ENCODE measurements at places on chromosomes 3 and 15. TPM values are rescaled to one million over a fixed set of nuclear protein-coding genes. Genes with fewer than 3 reads are reported as not detected.

GRCh38 chr15:25180606-25181292, 226.0 kb downstream of the SNRPN start:
- no peaks in the 10 kb centered on the region for H3K27me3 ChIP-seq
- no peaks in the 10 kb centered on the region for H3K36me3 ChIP-seq
- no peaks in the 10 kb centered on the region for H3K4me1 ChIP-seq
- DNase-seq: no peak
- H3K4me3 ChIP-seq: no peak overlapping the region

DNA sequence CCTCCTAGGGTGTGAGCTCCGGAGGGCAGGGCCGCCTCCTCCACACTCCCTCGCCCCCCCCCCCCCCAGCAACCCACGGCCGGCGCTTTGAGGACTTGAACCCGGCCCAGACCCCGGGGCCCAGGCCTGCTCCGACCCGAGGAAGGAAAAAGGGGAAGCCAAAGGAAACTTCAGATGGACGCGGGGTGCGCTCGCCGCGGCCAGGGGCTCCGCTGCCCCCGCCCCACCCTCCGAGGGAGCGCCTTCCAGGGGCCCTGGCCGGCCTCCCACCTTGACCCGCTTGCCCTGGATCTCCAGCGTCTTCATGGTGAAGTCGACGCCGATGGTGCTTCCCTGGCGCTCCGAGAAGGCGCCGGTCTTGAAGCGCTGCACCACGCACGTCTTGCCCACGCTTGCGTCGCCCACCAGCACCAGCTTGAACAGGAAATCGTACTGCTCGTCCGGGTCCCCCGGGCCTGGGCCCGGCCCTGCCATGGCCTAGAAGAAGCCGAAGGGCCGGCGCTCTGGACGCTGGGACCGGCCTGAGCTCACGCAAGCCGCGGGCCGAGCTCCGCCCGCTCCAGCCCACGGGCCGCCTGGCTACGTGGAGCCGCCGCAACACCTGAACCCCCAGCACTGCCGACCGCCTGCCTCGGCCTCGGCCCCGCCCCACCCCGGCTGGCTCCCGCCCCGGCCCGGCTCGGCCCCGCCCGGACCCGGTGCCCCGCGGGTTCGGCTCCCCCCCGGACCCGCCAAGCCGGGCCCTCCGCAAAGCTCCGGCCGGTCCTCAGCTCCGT, 400 bp downstream of the RAB43 start:
- H3K4me3 ChIP-seq: peak overlapping the region; percentile 67
- peaks cover 10% of the 10 kb centered on the region for H3K4me1 ChIP-seq
- H3K27ac ChIP-seq: peak overlapping the region; percentile 79
- peak; percentile 14 for DNase-seq

DNA sequence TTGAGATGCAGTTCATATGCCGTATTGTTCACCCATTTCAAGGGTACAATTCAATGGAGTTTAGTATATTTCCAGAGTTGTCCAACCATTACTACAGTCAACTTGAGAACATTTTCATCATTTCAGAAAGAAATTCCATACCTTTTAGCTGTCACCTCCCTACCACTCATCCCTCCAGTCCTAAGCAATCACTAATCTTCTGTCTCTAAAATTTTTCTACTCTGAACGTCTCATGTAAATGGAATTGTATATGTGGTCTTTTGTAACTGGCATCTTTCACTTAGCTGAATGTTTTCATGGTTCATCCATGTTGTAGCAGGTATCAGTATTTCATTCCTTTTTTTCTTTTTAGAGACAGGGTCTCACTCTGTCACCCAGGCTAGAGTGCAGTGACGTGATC, 51.1 kb downstream of the CMTM7 start:
- H3K27me3 ChIP-seq: no peaks in the 10 kb centered on the region
- H3K27ac ChIP-seq: no peak overlapping the region
- H3K4me3 ChIP-seq: no peak overlapping the region

DNA sequence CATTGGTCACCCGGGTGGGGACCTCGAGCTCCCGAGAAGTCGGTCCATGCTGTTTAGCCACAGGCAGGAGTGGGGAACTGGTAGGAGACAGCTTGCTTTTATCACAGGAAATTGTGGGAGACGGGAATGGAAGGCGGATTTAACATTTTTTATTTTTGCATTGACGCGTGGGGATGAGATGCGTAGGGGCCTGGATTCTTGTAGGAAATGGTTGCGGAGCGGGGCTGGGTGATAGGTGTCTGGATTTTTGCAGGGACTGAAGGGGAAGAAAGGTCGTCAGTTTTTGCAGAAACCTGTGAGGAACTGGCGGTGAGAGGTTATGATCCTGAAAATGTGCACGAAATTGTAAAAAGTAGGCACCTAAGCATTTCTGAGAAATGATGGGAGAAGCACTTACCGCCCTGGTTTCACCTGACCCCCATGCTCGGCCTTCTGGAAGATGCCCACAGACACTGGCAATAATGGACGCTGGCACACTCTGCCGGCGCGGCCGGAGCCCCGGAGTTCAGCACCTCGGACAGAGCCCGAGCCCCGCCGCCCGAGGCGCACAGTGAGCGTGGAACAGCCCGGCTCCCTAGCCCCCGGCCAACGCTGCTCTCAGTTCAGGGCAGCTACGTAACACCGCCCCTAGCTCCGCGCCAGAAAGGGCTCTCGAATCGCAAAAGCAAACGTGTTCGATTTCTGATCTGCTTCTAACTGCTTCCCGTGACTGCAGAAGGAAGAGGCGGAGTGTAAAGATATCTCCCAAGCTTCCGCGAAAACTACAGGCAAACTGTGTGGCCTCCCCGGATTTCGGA, 928 bp downstream of the ANKRD34C start:
- H3K27me3 ChIP-seq: peaks cover 9% of the 10 kb centered on the region
- H3K36me3 ChIP-seq: no peaks in the 10 kb centered on the region
- no peak for DNase-seq
- no peaks in the 10 kb centered on the region for H3K4me1 ChIP-seq
- no peak overlapping the region for H3K4me3 ChIP-seq

- H3K4me3 ChIP-seq: no peak overlapping the region
- DNase-seq: no peak
- H3K27me3 ChIP-seq: no peaks in the 10 kb centered on the region
- H3K36me3 ChIP-seq: no peaks in the 10 kb centered on the region
These were observed 39.6 kb downstream of the HGD start for GRCh38 chr3:120642368-120642948.

GRCh38 chr3:106688464-106688863, 688.8 kb upstream of the CCDC54 start:
- no peak for DNase-seq
- H3K36me3 ChIP-seq: no peaks in the 10 kb centered on the region
- H3K4me3 ChIP-seq: no peak overlapping the region
- H3K27me3 ChIP-seq: no peaks in the 10 kb centered on the region

DNA sequence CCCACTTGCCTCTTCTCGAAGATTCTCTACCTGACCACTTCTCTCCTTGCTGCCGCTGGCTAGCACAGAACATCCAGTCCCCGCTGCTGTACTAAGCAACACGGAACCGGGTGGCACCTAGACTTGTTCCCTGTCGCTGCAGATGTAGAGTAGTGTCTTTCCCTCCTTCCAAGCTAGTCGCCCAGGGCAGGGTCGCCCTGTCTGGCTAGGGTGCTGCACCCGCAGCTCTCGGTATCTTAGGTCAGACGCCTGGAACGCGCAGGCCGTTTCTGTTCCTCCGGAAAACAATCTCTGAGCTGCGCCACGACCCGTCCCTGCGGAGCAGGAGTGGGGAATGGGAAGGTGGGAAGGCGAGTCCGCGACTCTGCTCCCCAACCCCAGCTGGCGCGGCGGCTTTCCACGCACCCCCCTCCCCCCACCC, 758 bp upstream of the SNX33 start:
- H3K4me3 ChIP-seq: peak overlapping the region; percentile 86
- H3K4me1 ChIP-seq: peaks cover 13% of the 10 kb centered on the region
- no peaks in the 10 kb centered on the region for H3K27me3 ChIP-seq
- peak; percentile 56 for DNase-seq
- H3K36me3 ChIP-seq: peaks cover 30% of the 10 kb centered on the region

HOMER2 gene
- polyA plus RNA-seq: 5.1 TPM
